Fibroblast of lung (primary cell): ENCODE measurements at places on chromosomes 2 and 18.

GRCh38 chr2:218982586-218983262, 2.3 kb downstream of the FEV start:
- DNase-seq: no peak

GRCh38 chr18:48782381-48782861, 168.3 kb downstream of the SMAD7 start:
- DNase-seq: no peak

GRCh38 chr2:180614776-180615175, 365.6 kb upstream of the UBE2E3 start:
- DNase-seq: no peak

- DNase-seq: no peak
These were observed 71.4 kb downstream of the SEPTIN10 start for GRCh38 chr2:109542384-109542783.

- DNase-seq: no peak
These were observed 18.8 kb downstream of the CCDC85A start for GRCh38 chr2:56202381-56203121.

DNA sequence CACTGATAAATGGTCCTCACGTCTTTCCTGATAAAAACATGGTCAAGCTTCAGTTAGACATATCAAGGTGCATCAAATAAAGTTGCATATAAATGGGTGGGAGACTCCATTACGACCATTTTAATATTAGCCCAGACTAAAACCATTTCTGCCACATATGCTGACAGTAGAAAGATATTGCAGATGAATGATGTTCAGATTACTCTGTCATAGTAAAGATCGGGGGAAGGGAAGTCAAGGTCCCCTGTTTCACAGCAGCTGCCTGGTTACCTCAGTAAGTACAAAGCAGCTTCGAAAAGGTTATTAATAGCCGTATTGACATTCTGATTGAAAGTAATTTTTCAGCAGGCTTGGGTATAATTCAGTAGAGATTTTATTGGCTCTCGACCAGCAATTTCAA, 927.7 kb upstream of the CDH2 start:
- DNase-seq: no peak

DNA sequence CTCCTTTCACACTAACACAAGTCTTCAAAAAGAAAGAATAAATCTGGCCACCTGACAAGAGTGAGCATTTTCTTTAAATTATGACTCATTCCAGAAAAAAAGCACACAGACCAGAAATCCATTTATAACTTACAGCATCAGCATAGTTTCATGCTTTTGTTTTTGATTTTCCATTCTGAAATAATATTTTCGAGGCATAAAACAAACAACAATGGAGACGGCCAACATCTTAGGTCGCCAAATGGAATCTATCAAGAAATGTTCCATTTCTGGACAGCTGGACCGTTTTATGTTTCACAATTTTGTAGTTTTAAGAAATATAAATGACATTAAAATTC, 165.4 kb upstream of the ZFP36L2 start:
- peak; percentile 60 for DNase-seq

- no peak for DNase-seq
These were observed 1.6 kb downstream of the LRATD1 start for GRCh38 chr2:14634182-14634488.

DNA sequence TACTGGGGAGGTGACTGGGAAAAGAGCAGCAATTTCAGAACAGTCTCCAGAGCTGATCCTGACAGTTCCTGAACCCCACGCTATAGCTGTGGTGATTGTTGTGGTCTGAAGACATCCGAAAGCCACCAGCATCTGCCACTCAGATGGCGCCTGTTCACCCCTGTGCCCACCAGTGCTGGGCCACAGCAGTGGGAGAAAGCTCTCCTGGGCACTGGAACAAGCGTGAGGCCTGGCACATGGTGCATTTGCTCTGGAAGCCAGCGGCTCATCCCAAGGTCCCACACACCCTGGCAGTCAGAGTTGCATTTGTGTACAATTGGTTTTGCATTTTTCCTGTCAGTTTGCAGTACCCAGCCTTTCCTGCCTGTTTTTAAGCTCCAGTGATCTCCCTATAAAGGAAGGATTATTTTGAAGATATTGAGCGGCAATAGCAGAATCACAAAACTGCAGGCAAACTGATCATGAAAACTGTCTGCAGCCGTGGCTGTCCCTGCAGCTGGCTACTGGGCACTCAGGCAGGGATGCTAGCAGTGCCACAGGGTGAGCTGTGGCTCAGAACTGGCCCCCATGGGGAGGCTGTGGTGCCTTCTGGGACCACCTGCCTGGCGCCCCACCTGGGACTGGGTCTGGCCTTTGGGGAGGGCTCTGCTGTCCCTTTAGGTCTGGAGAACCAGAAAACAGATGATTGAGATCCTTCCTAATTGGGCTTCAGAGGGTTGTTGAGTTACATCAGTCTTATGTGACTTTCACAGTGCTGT, 30.1 kb downstream of the IMPA2 start:
- DNase-seq: no peak

GRCh38 chr18:53567929-53568574, 656.4 kb downstream of the MBD2 start:
- DNase-seq: peak; percentile 30

- no peak for DNase-seq
These were observed 6.8 kb downstream of the ACTR1B start for GRCh38 chr2:97656905-97657587.

DNA sequence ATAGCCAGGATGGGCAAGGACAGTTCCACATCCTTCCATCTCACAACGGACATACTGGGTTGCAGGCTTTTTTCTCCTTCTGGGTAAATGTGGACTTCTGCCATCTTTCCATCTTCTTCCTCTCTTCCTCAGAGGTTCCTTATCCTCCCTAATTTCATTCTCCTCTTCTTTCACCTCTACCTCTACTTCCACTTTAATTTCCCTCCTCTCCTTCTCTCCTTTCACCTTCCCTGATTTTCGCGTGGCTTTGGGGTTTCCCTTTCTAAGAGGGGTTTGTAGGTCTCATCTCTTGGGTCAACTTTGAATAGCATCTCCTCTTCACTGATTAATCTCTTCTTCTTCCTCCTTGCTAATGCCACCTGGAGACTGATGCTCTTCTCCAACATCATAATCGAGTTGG, 17.1 kb downstream of the POLR2D start:
- DNase-seq: no peak

GRCh38 chr2:236671896-236672562, 102.4 kb downstream of the ACKR3 start:
- no peak for DNase-seq

GRCh38 chr2:240151477-240152031, 11.1 kb upstream of the OTOS start:
- no peak for DNase-seq

DNA sequence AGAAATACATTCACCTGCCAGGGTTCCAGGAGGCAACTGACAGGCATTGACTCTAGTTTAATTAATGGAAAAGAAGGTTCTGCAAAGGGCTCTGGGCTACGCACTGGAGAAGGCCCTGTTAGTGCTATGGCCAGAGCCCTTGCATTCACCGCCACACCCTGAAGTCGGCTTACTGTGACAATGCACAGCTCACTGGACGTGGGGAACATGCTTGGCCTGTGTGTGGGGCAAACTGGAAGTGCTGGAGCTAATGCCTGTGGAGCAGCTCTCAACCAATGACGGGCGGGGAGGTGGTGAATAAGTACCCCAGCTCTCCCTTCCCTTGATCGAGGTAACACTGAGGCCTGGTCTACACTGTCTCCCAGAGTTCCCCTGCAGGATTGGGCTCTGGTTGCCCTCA, 209.8 kb downstream of the HAUS1 start:
- no peak for DNase-seq

GRCh38 chr18:48788373-48788772, 162.4 kb downstream of the SMAD7 start:
- DNase-seq: no peak

DNA sequence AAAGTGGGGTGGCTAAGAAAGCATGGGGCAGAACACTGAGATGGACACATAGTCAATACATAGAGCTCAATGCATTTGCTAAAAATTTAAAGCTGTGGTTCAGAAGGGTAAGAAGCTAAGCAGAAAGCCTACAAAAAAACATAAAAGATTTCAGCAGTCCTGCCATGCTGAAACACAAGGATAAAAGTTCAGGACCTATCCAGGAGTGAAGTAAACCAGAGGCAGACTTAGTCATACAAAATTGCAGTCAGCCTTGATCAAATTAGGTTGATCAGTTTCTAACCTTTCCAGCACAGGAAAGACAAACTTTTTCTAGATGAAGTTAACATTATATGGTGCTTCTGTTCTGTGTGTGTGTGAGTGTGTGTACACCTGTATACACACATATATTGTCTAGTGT, 120.8 kb upstream of the RBMS1 start:
- DNase-seq: no peak

- DNase-seq: no peak
These were observed 358.1 kb upstream of the SYT4 start for GRCh38 chr18:43635397-43635796.

- DNase-seq: peak; percentile 74
These were observed 145.9 kb downstream of the CALCRL start for GRCh38 chr2:187302116-187302515.

DNA sequence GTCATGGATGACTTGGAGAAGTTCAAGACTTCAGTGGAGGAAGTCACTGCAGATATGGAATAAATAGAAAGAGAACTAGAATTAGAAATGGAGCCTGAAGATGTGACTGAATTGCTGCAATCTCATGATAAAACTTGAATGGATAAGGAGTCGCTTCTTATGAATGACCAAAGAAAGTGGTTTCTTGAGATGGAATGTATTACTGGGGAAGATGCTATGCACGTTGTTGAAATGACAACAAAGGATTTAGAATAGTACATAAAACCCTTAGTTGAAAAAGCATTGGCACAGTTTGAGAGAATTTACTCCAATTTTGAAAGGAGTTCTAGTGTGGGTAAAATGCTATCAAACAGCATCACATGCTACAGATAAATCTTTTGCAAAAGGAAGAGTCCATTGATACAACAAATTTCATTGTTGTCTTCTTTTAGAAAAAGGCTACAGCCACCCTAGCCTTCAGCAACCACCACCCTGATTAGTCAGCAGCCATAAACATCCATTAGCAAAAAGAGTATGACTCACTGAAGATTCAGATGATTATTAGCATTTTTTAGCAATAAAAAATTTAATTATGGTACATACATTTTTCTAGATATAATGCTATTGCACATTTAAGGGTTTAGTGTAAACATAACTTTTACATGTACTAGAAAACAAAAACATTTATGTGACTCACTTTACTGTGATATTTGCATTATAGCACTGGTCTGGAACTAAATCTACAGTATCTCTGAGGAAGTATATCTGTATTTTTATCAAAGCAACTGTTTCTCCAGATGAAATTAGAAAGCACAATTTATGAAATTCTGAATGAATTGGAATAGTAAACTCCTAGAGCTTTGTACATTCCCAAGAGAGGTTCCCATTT, 110.5 kb upstream of the TACR1 start:
- peak; percentile 41 for DNase-seq

DNA sequence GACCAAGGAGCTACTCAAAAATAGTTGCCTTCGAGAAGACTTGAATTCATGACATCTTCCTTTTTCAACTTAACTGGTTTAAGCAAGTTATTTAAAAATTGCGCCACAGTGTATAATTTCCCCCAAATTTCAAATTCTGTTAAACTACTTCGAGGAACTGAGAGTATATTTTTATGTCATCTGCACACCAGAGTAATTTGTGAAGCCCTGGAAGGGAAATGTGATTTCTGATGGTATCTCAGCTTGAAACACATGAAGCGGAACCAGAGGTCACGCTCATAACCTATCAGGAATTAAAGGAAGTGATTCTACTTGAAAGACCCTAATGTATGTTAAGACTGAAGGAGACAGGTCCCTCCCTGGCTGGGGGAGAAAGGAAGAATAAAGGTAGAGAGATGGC, 33.9 kb upstream of the DARS1 start:
- DNase-seq: no peak

- no peak for DNase-seq
These were observed 178.8 kb downstream of the RPRM start for GRCh38 chr2:153299809-153300208.

- DNase-seq: no peak
These were observed 30.9 kb upstream of the KCNE4 start for GRCh38 chr2:223020971-223021675.

GRCh38 chr18:73121207-73121606, 253.4 kb upstream of the NETO1 start:
- DNase-seq: no peak

GRCh38 chr2:67839242-67839641, 223.6 kb downstream of the C1D start:
- peak; percentile 58 for DNase-seq

DNA sequence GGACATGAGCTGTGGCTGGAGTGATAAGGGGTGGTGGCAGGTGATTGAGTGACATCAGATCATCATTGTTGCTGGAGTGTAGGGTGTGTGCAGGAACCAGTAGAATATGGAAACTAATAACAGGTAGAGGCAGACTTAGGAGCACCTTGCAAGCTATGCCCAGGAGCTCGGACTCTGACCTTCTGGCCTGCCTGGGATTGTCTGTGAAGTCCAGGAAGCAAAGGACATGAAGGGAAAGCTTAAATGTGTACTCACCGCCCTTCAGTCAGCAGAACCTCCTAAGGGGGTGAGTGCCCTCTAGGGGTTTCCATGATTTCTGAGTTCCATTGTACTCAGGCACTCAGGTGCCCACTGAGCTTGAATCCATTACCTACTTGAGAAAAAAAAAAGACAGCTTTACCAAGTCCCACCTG, 104.2 kb downstream of the CRIM1 start:
- DNase-seq: peak; percentile 74

- no peak for DNase-seq
These were observed 120.6 kb upstream of the FBXO11 start for GRCh38 chr2:48026865-48027264.

DNA sequence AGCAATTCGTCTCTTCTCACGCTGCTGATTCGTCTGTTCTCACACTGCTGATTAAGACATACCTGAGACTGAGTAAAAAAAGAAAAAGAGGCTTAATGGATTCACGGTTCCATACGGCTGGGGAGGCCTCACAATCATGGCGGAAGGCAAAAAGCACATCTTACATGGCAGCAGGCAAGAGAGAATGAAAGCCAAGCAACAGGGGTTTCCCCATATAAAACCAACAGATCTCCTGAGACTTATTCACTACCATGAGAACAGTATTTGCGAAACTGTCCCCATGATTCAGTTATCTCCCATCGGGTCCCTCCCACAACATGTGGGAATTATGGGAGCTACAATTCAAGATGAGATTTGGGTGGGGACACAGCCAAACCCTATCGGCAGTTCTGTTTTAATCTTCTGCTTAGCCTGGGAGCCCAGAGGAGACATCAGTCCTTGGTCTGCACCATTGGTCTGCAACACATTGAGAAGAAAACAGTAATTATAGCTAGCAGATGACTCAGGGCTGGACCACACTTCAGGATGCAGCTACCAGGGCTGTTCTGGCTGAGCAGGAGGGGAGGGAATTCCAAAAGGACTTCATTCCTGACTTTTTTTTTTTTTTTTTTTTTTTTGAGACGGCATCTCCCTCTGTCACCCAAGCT, 69.4 kb downstream of the CABLES1 start:
- no peak for DNase-seq

DNA sequence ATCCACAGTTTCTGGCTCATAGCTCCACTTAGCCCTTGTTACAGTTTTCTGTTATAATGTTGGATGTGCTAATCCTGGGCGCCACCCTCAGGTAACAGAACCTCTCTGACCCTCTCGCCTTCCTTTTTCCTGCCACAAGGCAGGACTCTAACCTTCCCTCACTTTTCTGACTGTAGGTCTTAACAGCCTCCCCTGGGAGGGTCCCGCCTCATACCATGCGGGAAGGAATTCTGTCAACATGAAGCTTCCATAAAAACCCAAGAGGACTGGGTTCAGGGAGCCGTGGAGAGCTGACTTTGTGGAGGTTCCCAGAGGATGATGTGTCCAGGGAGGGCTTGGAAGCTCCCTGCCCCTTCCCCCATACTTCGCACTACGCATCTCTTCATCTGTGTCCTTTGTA, 11.9 kb upstream of the RAB17 start:
- no peak for DNase-seq

- no peak for DNase-seq
These were observed 65.0 kb downstream of the EPB41L5 start for GRCh38 chr2:120077896-120078295.
